ENCODE measurements at places on chromosomes 13 and 19. TPM values are rescaled to one million over a fixed set of nuclear protein-coding genes. Genes with fewer than 3 reads are reported as not detected.

The HAUS8 gene
- 3.9 TPM for total RNA-seq

The AMER2 gene
- total RNA-seq, result not detected

DNA sequence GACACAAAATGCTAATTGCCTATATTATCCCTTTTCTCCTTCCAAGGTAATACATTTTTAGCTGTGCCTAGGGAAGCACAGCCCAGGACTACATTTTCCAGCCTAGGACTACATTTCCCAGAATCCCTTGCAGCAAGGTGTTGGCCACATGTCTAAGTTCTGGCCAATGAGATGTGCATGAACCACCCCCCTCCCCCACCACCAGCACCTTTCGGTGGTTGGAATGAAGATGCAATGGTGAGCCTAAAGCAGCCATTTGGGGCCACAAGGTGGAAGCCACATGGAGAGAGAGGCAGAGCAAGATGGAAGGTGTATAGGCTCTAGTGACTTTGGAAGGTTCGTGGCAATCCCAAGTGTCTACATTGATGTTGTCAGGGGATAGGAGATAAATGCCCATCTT is 16.2 kb downstream of the UNC13A start:
- DNase-seq, result no peak
- no peaks in the 10 kb centered on the region for H3K27me3 ChIP-seq
- no peak overlapping the region for H3K27ac ChIP-seq
- H3K4me3 ChIP-seq, result no peak overlapping the region
- H3K36me3 ChIP-seq, result no peaks in the 10 kb centered on the region
- H3K4me1 ChIP-seq, result no peaks in the 10 kb centered on the region

DNA sequence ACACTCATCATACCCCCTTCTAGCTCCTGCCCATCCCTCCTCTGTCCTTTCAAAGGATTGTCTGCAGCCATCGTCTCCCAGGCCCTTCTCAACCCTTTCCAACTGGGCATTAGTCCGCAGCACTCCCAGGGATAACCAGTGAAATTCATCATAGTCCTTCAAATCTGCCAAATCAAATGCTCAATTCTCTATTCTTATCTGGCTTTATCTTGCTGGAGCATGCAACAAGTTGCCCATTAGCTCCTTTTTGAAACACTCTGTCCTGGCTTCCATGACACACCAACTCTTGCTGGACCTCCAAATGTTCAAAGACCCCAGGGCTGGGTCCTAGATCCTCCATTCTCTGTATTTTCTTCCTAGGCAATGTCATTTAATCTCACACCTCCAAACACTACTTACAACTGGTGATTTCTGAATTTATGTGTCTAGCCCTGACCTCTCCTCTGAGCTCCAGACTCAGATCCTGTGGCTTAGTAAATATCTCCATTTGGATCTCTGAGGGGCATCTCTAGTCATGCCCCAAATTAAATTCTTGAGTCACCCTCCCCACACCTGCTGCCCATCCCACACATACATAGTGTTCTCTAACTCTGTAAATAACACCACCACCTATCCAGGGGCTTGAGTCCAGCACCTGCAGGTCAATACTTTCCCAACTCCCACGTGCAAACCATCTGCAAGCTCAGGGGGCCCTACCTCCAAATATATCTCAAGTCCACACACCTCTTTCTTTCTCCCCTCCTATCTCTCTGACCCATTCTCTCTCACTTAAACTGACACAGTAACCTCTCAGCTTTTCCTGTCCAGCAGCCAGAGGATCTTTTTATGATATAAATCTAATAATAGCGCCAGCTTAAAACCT is 9.1 kb upstream of the ANKRD10 start:
- no peak overlapping the region for H3K4me3 ChIP-seq
- no peak overlapping the region for H3K27ac ChIP-seq

DNA sequence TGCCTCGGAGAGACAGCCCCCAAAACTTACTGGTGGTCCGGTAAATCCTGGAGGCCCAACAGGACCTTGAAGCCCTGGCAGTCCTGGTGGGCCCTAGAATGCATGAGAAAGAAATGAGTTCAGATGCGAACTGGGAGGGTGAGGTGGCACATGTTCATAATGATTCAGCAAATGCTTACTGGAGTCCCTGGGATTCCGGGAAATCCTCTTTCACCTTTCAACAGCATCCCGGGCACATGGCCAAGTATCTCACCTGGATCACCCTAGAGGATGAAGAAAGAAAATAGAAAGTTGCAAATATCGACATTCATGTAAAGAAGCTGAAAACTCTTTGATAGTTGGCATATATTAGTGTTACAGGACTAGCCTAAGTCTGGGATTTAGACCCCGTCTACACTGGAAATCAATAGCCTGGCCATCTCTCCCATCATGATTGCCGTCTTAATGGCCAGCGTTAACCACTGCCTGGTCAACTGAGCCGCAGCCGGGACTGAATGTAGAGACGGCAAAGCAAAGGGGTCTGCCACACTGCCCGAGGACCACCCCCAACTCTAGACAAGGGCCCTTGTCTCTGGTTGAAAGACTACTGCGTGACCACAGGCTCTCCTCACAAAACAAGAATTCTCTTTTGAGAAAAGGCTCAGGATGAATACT is 96.9 kb downstream of the COL4A1 start:
- no peak overlapping the region for H3K27ac ChIP-seq
- H3K4me3 ChIP-seq, result no peak overlapping the region
- no peaks in the 10 kb centered on the region for H3K36me3 ChIP-seq
- no peaks in the 10 kb centered on the region for H3K4me1 ChIP-seq

DNA sequence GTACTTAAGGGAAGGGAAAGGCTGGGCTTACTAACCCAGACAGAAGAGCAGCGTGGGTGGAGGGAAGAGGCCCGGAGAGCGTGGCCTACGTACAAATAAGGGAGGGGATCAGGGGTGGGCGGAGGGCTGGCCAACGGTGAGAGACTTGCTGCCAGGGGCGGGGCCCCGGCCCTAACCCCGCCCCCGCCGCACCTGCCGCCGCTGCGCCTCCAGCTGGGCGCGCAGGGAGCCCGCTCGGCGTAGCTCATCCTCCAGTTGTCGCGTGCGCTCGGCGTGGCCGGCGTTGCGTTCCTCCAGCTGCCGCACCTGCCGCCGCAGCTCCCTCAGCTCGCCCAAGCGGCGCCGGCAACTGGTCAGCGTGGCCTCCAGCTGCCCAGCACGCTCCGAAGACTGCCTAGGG is 5.7 kb downstream of the HOOK2 start:
- DNase-seq, result peak; percentile 31
- no peaks in the 10 kb centered on the region for H3K36me3 ChIP-seq
- H3K4me1 ChIP-seq, result peaks cover under 1% of the 10 kb centered on the region
- H3K4me3 ChIP-seq, result no peak overlapping the region
